ENCODE measurements at places on chromosomes 11 and 22.

- DNase-seq = no peak
These were observed 9.5 kb downstream of the PHOX2A start for GRCh38 chr11:72234514-72234830.

DNA sequence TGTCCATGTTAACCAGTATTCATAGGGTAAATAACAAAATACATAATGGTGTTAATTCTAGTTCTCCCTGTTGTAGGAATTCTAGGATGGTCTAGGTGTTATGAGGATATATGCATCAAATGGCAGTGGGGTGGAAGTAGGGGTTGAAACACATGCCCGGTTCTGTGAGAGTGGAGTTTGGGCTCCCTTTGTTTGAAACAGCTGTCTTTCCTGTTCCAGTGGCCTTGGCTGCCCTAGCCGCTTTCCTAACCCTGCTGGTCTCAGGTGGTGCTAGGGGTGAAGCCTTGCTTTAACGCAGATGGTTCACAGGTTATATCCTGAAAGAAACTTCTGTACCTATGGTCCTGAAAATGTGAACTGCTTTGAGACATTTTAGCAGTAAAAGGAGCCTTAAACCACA, 38.3 kb downstream of the SERPINH1 start:
- DNase-seq = no peak

- no peak for DNase-seq
These were observed 24.8 kb downstream of the MYH9 start for GRCh38 chr22:36362932-36363331.

DNA sequence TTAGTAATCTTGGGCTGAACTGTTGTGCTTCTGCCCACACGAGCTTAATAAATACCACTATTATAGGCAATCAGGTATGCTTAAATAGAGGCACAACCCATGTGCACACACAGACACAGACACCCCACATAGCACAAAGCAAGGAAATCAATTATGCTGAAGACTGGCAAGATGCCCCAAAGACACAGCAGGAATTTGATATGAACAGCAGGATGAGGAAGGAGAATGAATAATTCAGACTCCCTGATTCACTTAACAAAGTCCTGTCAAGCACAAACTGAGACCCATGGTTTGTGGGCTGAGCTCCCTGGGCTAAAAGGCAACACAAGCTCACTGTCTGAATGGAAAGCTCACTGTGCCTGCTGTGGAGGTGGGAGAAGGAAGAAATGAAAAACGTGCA, 42.5 kb downstream of the RBFOX2 start:
- DNase-seq = peak; percentile 3

- DNase-seq = no peak
These were observed 149.1 kb upstream of the E2F8 start for GRCh38 chr11:19389787-19390303.

- no peak for DNase-seq
These were observed 90.2 kb upstream of the ALKBH3 start for GRCh38 chr11:43790444-43790794.

- no peak for DNase-seq
These were observed 78.1 kb upstream of the ALKBH3 start for GRCh38 chr11:43802509-43802908.

DNA sequence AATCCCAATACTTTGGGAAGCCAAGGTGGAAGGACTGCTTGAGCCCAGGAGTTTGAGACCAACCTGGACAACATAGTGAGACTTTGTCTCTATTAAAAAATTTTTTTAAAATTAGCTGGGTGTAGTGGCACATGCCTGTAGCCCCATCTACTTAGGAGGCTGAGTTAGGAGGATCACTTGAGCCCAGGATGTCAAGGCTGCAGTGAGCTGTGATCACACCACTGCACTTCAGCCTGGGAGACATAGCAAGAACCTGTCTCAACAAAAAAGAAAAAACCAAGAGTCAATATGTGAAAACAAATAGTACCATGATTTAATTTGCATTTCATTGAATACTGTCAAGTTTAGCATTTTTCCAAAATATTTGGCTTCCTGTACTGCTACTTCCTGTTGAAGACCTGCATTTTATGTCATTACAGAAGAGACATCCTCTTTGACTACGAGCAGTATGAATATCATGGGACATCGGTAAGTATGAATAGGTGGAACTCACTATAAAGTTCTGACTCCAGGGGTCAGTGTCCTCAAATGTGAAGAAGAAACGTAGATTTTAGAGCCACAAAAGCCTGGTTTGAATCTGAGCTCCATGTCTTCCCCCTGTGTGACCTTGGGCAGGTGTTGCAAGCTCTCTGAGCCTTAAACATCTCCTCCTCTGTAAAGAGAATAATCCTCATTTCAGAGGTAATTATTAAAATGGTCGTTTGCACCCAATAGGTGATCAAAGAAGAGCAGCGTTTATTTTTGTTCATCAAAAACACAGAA, 16.0 kb downstream of the CDC45 start:
- no peak for DNase-seq

DNA sequence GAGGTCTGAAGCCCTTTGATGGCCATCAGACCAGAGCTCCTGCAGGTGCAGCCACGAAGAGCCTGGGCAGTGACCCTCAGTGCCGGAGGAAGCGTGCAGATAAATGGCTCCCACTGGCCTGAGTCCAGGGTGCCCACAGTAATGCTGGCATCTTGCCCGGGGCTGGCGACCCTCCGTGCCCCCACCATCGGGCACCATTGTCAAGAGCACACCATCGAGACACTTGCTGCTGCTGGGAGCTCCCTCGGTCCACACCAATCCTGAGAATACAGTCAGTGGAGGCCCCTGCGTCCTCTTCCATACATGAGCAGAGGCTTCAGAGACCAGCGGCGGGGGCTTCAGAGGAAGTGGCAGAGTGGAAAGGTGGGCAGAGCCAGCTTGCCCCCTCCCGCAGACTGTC, 1448.3 kb downstream of the BRD1 start:
- no peak for DNase-seq

GRCh38 chr22:23608583-23608982, 23.5 kb downstream of the DRICH1 start:
- peak; percentile 24 for DNase-seq

GRCh38 chr11:67006029-67006884, 16.7 kb upstream of the SYT12 start:
- DNase-seq = peak; percentile 48

GRCh38 chr11:73200256-73200655, 17.8 kb upstream of the P2RY2 start:
- DNase-seq = no peak

GRCh38 chr11:70828593-70829082, 423.7 kb downstream of the SHANK2 start:
- DNase-seq = no peak

DNA sequence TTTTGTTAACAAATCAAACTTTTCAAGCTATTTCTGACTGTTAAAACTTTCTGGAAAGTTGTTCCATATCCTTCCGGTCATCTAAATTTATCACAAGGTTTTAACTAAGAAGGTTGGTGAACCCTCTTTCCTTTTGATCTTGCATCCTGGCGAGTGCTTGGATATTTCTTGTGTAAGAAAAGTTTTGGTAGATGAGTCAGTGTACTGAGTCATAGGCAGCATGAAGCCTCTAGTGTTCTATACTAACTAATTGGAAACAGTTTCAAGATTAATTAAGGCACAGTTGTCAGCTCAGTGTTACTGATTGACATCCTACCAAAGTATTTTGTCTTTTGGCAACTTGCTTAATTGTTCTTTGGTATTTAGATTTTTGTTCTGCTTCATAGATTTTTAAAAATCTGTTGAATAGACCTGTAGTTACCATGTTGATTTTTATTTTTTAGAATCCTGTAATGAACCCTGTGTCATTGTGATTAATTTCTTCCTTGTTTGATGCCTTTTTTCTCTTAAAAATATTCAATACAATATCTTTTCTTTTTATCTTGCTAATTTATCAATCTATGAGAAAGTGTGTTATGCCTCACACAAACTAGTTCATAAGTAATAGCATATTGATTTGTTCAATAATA, 38.0 kb downstream of the METTL15 start:
- DNase-seq = peak; percentile 75

GRCh38 chr11:72405009-72405408, 29.3 kb downstream of the CLPB start:
- DNase-seq = no peak

DNA sequence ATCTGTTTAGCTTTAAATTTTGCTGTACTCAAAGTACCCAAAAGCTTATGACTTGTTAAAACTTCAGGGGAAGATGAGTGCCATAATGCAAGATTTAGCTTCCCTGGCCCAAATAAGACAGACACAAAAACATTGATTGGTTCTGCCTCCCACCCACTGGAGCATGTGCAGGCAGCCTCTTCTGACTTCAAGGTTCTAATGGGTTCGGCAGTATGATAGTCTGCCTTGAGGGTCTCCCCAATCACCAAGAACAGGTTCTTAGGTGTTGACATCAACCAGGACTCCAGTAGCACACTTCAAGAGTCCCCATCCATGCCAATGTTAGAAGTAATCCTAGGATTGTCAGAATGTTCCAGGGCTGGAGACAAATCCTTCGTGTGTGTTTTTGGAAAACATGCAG, 12.5 kb downstream of the EIF4G2 start:
- DNase-seq = no peak

- DNase-seq = no peak
These were observed 84.1 kb downstream of the CEP164 start for GRCh38 chr11:117411736-117412135.

- DNase-seq = no peak
These were observed 119.6 kb downstream of the NAV2 start for GRCh38 chr11:19832086-19832750.

GRCh38 chr11:6587360-6587953, 16.0 kb downstream of the RRP8 start:
- no peak for DNase-seq

- peak; percentile 21 for DNase-seq
These were observed 772 bp downstream of the NAV2 start for GRCh38 chr11:19713196-19714021.

DNA sequence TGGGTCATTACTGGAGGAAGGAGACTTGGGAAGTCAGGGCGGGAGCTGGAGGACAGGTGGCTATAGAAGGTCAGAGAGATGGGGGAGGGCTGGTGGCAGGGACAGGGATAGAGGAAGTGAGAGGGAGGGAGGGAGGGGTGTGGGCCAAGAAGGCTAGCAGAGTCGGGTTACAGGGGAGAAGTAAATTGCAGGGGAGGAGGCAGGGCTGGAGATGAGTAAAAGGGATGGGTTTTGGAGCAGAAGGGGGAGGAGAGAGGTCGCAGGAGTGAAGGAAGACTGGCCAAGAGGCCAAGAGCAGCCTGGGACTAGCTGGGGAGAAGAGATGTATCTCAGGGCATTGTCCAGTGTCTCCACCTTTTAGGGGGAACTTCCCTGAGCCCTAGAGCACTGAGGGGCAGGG, 33.0 kb downstream of the LRRC10B start:
- peak; percentile 37 for DNase-seq

DNA sequence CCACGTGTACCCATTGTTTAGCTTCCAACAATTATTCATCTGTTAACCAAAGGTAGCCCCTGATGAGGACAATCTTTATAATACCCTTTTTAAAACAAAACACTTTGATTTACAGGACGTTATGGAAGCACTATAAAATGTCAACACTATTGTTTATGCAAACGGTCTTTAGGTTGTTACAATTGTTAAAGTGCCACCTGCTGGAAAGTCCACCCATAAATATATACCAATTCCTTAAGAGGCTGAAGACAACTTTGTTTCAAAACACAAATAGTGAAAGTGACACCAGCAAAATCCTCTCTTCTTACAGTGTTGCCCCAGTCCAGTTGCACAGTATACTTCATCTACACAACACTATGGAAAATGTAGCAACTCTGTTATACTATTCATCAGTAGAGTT, 68.9 kb upstream of the SLN start:
- no peak for DNase-seq

GRCh38 chr11:86469491-86470388, 95.1 kb downstream of the CCDC81 start:
- no peak for DNase-seq

DNA sequence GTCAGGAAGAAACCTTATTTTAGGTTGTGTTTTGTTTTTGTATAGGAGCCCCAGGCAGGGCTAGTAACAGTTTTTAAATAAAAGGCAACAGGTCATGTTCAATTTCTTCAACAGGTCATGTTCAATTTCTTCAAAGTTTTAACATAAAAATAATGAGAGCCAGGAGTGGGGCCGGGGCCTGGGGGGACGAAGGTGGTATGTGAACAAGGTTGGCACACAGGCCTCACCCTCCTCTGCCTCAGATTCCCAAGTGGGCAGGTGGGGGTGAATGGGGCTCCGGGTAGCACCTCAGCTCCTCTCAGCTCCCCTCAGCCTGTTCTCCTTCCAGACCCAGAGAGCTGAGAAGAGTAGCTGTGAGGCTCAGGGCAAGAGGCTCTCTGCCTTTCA, 4.4 kb downstream of the DERL3 start:
- no peak for DNase-seq

- no peak for DNase-seq
These were observed 139.4 kb downstream of the SHANK2 start for GRCh38 chr11:71112990-71113389.

GRCh38 chr11:47488111-47488510, 39.2 kb upstream of the RAPSN start:
- no peak for DNase-seq

GRCh38 chr11:4768094-4768493, 1.6 kb downstream of the OR51F1 start:
- no peak for DNase-seq

DNA sequence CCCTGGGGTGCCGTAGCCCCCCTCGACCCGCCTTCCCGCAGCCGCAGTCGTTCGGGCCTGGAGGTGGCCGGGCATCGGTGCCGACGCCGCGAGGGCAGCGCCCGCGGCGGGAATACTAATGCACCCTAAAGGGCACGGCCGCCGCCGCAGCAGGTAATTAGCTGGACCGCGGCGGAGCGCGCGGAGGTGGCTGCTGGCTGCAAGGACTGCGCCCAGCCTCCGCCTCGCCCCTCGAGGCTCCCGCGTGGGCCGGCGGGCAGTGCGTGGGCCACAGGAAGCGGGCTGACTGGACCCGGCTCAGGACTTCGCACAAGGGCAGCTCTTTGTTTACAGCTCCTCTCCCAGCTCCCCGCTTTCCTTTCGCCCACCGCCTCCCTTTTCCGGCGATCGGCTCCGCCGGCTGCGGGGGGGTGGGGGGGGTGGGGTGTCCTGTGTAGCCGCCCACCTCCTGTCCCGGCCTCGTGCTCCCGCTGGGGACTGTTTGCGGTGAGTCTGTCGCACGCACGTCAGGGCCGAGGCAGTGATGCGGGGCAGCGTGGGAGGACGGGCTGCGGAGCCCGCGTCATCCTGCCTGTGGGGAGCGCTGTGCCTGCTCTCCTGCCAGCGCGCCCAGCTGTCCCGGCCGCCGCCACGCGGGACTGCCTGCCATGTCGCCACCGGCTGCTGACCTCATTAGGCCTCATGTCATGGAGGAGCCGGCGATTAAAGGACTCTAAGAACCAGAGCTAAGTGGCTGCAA, 53.2 kb downstream of the GRIK4 start:
- DNase-seq = peak; percentile 63

All from Daoy (cell line).